ENCODE measurements at places on chromosomes 16 and 17.

DNA sequence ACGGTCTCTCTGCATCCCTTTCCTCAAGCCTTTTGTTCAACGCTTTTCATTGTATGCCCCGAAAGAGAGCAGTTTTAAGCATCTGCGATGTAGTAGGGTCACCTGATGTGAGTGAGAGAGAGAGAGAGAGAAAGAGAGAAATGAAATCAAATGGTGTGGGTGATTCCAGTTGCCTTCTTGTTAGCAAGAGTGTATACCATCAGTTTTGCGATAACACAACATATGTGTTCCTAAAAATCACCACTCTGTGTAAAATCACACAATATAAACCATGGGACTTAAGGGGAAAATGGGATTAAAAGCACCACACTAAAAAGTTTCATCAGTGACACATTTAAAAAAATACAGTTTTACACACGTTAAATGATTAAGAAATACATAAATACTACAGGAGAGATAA lies 1102.7 kb upstream of the EEF2KMT start:
- DNase-seq: no peak

- DNase-seq: no peak
Observed at GRCh38 chr17:6713130-6713917, at the start of gene SLC13A5. TSS of gene SLC13A5 (minus strand) at chr17:6713369. CDS start at chr17:6713333, 36 bp downstream.

GRCh38 chr17:80012765-80013741 lies 22.6 kb downstream of the TBC1D16 start:
- no peak for DNase-seq

DNA sequence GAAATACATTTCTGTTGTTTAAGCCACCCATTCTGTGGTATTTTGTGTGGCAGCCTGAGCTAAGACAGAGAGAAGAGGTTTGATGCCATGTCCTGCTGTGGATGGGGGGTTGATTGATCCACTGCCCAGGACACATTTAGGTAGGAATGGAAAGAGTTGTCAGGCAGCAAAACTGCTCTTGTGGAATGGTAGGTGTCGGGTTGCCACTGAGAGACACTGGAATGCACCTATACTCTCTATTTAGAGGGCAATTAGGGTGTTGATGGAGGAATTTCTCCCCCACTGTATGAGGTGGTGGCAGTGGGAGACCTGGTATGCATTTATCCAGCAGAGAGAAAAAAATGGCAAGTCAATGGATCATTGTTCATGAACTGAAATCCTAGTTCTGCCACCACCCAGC lies 30.9 kb downstream of the CBLN1 start:
- no peak for DNase-seq

DNA sequence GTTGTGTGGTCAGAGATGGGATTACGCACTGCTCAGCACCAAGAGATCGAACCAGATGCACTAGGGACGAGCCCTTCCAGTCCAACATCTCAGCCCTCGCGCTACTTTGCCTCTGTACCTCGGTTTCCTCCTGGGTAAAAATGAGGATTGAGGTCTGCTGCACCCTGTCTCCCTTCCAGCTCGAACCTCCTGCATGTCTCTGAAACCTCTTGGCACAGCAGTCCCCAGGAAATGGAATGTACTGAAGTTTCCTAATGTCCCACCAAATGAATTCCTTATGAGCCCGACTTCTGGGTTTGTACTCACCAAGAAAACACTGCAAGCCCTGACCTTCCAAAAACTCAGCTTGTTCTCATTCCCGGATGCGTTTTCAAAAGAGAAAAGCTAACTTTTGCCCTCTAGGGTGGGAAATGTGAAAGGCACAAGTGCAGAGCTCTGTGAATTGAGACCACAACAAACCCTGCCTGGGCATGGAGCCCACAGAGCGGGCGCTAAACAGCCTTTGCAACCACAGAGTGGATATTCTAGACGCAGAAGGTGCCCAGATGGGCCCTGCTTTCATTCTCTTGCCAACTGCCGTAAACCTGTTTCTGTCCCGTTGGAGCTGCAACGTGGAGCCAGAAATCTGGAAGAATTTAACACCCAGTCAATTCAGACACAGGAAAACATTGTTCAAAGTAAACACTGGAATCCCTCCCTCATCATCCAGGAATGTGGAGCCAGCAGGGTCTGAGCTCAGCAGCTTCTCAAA lies 10.3 kb downstream of the CDRT4 start:
- peak; percentile 88 for DNase-seq

- no peak for DNase-seq
Observed at GRCh38 chr16:31113121-31114120, 4.0 kb upstream of the KAT8 start.

GRCh38 chr17:82603981-82604448 lies 44.2 kb downstream of the WDR45B start:
- no peak for DNase-seq

- no peak for DNase-seq
Observed at GRCh38 chr16:84212631-84213030, 21.7 kb downstream of the ADAD2 start.

DNA sequence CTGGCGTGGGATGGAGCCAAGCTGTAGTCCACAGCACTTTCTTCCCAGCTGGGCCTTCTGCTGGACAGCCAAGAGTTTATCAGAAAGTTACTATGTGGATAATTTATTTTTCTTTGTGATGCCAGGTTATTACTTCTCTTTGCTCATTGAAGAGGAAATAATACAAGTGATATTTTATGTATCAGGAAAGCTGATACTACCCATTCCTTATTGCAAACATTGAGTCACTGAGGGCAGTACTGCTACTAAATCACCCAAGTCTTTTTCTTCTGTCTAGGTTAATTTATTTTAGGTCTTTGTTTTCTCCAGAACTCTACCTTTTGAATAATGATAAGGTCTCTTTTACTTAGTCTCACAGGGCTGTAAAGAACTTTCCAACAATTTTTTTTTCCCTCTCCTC lies 8.3 kb downstream of the NUP93 start:
- DNase-seq: no peak

DNA sequence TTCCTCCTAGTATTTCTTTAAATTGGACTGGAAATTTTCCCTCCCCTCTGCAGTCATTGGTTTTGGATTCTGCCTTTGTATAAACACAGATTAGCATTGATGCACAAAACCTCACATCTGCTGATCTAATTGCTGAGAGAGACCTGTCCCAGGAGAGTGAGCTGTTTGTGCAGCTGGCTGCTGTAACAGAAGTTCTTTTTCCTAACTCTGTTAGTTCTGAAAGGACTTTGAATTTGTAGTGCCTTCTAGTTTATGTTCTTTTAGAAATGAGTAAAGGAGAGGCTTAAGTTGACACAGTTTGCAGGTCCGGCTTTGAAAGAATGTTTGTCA lies 45.2 kb upstream of the KPNB1 start:
- no peak for DNase-seq

DNA sequence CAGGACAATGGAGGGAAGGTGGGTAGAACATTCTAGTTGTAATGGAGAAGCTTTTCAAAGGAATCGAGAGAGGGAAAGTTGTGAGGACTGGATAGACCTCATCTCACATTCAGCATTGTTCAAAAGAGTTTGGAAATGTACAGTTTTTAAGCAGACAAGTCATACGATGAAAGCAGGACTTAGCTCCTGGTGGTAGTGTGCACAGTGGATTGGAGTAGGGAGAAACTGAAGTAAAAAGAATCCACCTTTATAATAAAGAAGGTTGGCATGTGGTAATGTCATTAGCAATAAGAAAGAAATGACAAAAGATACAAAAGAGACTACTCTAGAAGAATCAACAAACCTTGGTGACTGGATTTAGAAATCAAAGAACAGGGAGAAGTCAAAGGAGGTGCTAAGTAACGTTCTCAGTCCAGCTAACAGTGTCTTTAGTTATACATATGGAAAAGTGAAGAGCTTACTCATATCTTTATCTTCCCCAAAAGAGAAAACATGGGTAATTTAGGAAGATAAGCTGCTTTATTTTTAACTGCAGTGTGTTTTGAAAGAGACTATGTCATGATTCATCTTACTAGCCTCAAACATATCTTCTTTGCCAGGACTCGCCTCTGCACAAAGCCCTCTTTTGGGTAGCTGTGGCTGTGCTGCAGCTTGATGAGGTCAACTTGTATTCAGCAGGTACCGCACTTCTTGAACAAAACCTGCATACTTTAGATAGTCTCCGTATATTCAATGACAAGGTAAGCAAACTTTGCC lies 18.7 kb upstream of the EVI2A start:
- peak; percentile 66 for DNase-seq

GRCh38 chr17:70713694-70714093 lies 544.4 kb downstream of the KCNJ2 start:
- no peak for DNase-seq

DNA sequence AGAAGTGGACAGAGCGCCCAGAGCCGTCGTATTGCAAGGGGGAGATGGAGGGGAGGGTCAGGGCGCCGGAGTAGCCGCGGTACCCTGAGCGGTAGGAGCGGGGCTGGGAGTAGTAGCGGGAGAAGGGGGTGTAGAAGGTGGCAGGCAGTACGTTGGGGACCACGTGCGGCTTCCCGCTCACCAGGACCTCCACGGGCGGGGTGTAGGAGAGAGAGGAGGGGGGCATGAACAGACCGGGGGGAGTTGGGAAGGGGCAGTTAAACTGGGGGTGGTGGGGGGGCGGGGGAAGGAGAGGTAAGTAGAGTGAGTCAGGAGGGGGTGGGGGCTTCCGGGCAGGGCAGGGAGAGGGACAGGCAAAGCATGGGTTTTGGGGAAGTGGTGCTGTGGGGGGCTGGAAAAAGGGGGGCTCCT lies 16.8 kb downstream of the ST6GALNAC2 start:
- DNase-seq: no peak

- DNase-seq: no peak
Observed at GRCh38 chr17:2656283-2656682, 55.3 kb downstream of the CLUH start.

DNA sequence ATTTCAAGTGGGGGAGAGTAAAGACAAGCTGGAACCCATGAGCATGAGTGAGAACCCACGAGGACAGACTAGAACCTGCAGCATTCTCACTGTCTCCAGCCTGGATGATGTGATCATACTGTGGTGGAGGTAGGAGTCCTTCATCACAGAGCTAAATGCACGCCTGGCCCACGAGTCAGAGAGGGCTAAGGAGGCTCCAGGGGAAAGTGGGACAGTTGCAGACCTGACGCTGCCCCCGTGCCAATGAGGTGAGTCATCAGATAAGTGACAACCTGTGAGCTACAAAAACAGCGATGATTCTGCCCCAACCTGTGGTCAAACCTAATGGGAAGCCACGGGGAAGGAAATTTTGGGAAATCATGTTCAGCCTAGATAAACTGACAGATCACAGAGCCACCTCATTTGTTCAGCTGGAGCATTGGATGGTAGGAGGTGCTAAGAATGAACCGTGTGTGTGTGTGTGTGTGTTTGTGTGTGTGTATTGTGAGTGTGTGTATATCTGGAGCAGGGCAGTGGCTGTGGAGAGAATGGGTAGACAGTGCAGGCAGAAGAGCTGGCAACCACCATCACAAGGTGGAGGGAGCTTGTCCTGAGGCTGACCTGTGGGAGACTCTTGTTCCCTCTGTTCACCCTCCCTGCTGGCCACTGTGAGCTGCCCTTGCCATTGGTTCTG lies 131.8 kb downstream of the UTP18 start:
- no peak for DNase-seq

GRCh38 chr17:49204516-49204915 lies 5.9 kb downstream of the GNGT2 start:
- DNase-seq: no peak

DNA sequence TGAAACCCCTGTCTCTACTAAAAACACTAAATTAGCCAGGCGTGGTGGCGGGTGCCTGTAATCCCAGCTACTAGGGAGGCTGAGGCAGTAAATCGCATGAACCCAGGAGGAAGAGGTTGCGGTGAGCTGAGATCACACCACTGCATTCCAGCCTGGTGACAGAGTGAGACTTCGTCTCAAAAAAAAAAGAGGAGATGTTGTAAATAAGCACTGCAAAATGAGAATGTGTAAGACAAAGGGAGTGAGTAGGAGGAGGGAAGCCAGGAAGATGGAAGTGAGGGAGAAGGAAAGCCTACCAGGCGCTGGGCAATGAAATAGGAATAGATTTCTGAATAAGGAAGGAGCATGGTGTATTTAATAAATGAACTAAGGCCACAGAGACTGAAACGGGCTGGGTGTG lies 8.7 kb upstream of the PRPF8 start:
- DNase-seq: no peak

GRCh38 chr17:81636505-81637288 lies at the start of the genes NPLOC4 and TSPAN10:
TSS of gene NPLOC4 (minus strand) at chr17:81637112. CDS start at chr17:81636930, 182 bp downstream.
TSS of gene TSPAN10 (plus strand) at chr17:81637196. CDS start at chr17:81642413, 5,217 bp downstream.
- DNase-seq: peak; percentile 20

DNA sequence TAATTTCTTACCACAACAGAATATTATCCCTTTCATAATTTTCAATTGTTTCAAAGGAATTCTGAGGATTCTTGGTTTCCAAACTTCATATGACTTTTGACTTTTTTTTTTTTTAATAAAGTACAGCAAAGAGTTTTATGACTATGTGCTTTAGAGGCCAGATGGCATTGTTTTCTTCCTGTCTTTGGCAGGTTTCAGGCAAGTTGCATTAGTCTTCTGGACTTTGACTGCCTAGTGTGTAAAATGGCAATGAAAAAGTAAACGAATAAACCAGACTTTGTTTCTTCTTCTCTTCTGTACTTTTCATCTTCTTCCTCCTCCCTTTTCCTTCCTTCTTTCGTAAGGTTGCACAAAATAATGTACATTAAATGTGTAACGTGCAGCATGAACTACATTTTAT lies 172.6 kb upstream of the RBFOX1 start:
- DNase-seq: no peak

DNA sequence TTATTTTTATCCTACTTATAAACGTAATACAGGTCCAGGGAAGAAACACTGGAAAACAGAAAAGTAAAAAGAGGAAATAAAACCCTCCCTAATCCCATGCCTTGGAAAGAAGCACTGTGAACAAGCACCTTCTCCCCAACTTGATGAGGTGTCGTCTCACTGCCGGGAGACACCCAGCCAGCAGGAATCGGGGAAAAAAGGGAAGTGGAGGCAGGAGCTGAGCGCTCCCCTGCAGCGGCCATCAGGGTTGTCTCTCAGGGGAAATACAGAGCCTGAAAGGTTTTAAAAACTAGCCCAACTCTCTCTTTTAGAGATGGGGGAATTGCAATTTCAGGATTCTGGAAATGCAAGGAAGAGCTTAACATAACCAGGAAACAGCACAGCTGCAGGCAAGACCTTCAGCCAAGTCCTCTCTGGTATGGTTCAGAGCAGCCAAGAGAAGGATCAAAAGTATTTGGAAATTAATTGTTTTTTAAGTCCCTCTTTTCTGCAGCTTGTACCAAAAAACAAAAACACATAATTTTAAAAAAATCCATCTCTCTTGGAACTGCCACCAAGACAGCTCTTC lies 96.3 kb upstream of the RCVRN start:
- DNase-seq: no peak

DNA sequence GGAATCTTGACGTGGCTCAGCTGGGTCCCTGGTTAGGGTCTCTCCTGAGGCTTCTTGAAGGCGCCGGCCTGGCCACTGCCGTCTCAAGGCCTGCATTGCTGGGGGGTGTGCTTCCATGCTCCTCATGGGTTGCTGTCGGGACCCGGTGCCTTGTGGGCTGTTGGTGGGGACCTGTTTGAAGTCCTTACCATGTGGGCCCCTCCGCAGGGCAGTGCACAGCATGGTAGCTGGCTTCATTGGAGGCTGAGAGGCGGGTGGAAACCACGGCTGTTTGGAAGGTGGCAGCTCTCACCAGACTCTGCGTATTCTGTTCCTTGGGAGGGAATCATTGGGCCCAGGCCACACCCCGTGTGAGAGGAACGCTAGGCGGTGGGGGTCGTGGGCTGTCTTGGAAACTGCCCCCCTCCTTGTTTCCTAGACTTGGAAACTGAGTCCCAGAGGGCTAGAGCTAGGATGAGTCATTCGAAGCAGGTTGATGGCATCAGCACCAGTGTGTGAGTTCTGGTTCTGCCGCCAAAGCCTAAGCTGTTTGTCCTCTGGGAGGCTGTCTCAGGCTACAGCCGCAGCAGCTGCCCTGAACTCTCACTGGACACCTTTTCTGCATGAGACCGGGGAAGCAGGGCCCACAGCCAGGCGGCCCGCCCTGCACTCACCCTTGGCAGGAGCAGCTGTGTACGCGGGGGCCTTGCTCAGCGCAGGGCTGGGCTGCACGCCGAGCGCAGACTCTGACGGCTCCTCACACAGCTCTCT lies 35.2 kb downstream of the ZNF750 start:
- no peak for DNase-seq

Measured in AG09309 (cell line).